HFFc6 (cell line): ENCODE measurements at places on chromosomes 7 and 10. TPM values are rescaled to one million over a fixed set of nuclear protein-coding genes. Genes with fewer than 3 reads are reported as not detected.
A peak's percentile ranks its signal among the peaks of the same experiment; 100 is the strongest.

SGPL1 gene
- 27.2 and 28.1 TPM in 2 replicates for total RNA-seq

DNA sequence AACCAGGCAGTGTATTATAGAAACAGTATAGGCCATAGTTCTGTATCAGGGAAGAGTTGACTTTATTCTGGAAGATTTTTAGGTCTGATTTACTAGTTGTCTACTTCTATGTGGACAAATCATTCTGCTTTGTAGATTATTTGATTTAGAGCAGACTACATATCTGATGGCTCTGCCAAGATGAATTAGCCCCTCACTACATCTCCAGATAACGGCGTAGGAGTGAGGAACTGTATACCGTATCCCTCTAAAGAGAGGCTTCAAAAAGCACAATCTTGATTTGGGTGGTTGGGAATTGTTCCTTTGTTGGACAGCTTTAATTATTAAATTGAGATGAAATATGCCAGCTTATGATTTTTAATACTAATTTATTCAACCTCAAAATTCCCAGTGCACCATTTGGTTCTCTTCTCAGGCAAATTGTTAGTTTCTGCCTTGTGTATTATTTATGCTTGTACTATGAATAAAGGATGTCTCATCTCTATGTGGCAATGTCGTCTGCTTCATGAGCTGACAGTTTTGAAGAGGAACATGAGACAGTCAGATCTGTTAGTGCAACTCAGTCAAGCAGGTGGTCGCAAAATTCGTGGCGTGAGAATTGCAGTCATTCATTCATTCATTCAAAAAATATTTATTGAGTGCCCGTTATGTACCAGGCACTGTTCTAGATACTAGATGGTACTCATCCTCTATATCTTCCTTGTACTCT is 422.8 kb downstream of the EXOC4 start:
- no peak for DNase-seq

DNA sequence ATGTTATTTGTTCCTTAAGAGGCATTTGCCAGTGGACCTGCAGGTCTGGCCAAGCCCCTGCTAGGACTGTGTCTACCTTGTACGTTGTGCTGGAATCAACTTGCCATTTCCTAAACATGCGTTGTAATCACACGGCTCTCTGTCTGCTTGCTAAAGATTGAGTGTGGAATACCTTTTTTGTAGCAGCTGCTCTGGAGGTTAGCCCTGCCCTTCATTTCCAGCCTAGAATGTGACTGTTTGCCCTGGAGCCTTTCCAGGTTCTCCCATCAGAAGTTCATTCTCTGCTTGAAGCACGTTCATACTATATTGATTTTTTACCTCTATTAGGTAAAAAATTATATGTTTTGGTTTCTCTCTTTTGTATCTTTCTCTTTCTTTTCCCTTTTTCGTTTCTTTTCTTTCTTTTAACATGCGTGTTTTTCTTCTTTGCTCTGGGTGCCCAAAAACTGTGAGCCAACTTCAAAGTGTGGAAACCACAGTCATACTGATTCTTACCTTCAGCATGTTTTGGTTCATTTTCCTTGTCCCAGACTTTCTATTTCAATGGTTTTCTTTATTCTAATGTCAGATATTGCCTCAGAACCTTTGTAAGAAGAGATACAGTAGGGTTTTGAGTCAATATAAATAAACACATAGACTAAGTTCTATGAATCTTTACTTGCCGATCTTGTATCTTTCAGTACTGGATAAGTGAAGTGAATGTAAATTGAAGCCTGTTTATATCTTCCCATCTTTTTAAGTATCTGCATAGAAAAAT is 111.9 kb upstream of the RPA3 start:
- no peak for DNase-seq

NHLRC2 gene
- total RNA-seq, result 25.8 to 27.4 TPM (median 26.8 TPM) in 3 replicates

- DNase-seq, result no peak
Measured at GRCh38 chr7:149865437-149865836, 8.3 kb upstream of the ATP6V0E2 start.

GRCh38 chr10:71696628-71697326 is 22.8 kb downstream of the C10orf105 start:
- no peak for DNase-seq

KLHDC10 gene
- total RNA-seq, result 21.0 to 23.1 TPM (median 22.1 TPM) in 3 replicates

GRCh38 chr10:132802048-132802447 is 16.1 kb upstream of the NKX6-2 start:
- no peak for DNase-seq

DNA sequence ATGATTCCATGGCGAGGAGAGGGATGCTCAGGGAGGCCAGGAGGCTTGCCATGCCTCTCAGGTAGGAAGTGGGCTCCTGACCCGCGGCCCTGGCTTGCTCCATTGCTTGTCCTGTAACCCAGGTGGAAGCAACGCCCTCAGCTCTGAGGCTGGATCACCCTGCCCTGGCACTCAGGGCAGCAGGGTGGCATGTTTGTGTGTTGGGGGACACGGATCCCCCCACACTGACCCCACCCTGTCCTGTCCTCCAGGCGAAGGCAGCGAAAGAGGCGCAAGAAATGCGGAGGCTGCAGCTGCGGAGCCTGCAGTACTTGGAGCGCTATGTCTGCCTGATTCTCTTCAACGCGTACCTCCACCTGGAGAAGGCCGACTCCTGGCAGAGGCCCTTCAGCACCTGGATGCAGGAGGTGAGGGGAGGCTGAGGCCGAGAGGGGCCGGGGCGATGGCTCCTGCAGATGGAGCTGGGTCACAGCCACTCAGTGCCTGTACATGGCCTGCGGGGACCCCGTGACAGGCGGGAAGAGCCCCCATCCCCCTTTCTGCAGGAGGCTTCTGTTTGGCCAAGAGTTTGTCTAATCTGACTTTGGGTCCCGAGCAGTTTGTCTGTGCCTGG is 38.3 kb downstream of the PRF1 start:
- DNase-seq, result no peak

DNA sequence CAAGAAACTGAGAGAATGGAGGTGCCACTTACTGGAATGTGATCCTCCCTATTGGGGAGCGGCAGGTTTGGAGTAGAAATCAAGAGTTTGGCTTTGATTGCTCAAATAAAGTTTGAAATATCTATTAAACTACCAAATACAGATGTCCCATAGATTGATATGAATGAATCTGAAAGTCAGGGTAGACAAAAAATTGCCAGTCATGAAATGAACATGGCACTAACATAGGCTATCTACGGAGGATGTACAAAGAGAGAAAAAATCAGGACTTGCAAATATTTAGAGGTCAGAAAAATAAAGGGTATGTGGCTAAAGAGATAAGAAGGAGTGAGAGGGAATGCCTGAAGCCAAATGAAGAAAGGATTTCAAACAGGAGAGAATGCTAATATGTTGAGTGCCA is 119.9 kb downstream of the PCDH15 start:
- no peak for DNase-seq

- no peak for DNase-seq
Measured at GRCh38 chr10:129601737-129602136, 134.7 kb downstream of the MGMT start.

DNA sequence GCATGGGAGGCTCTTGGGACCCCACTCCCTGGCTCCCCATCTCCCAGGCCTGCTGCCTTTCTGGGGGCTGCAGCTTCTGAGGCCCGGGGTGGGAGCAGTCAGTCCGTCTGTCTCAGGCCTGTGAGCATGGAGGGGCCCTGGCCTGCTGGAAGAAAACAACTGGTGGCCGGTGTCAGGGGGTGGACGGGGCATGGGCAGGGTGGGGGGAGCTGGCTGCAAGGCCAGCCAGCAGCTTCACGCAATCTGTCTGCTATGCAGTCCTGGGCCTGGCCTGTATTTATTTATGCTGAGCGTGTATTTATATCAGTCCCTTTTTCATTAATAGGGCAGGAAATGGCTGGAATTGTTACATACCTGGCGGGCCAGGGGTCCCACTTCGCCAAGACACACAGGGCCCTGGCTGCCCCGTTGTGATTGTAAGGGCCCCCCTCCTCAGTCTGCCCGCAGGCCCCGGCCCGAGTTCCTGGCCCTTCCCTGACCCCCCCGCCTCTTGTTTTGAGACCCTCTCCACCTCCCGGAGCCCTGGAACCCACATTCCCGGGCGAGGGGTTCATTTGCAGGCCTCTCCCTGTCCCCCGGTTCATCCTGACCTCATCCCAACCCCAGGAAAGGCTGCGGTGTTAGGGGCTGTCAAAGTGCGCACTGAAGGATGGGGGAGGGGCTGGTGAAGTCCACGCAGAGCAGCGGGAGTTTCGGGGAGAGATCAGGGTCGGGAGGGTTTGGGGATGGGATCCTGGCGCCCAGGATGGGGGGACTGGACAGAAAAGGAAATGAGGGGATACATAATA is 8.2 kb downstream of the TMEM270 start:
- DNase-seq, result no peak

TMEM236 gene
- total RNA-seq, result 0.10 to 0.12 TPM (median 0.10 TPM) in 3 replicates

GRCh38 chr10:126080291-126080825 is 184.0 kb downstream of the FANK1 start:
- DNase-seq, result no peak

CDK14 gene
- total RNA-seq, result 19.9 and 23.5 TPM in 2 replicates

- DNase-seq, result no peak
Measured at GRCh38 chr7:27191161-27191731, 6.2 kb upstream of the HOXA11 start.

DRGX gene
- total RNA-seq, result 0.14 to 0.51 TPM (median 0.35 TPM) in 3 replicates

TSPAN12 gene
- 0.50 and 0.51 TPM in 2 replicates for total RNA-seq

GPNMB gene
- total RNA-seq, result 18.9 to 44.7 TPM (median 19.6 TPM) in 3 replicates

- DNase-seq, result no peak
Measured at GRCh38 chr10:127100983-127101615, 95.3 kb downstream of the INSYN2A start.

GRCh38 chr7:42493436-42494198 is 256.6 kb upstream of the GLI3 start:
- peak; percentile 72 for DNase-seq

DNA sequence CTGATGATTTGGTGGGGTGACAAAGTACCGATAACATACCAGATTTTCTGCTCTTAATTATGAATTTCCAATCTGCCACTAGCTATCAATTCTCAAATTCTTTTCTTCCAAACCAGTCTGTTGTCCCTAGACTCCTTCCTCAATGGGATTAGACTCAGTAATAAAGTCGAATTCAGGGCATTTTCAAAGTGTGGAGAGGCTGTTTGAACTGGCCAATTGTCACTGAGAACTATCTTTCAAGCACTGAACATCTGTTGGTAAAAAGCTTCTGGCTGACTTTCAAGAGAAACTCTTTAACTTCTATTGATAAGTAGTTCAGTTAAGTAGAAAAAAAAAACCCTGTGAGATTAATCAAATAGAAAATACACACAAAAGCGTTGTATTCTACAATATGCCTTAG is 108.9 kb downstream of the SAMD9 start:
- no peak for DNase-seq

GRM8 gene
- total RNA-seq, result not detected in 3 replicates

- no peak for DNase-seq
Measured at GRCh38 chr10:74194999-74195398, 44.0 kb downstream of the ADK start.

DNA sequence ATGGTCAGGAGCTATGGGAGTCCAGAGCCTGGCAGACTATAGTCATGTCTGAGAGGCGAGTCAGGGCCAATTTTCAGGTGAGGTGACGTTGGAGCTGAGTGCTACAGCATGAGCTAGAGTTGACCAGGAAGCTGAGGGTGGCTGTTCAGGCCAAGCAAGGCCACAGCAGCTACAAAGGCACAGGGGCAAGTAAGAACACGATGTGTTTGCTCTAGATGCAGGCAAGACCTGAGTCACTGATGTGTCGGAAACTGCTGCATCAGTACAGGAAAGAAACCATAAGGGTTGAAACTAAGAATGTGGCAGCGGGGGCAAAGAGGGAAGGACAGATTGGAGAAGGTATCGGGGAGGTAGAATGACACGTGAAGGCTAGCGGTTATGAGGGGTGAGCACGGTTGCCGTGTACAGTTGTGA is 11.8 kb upstream of the RRP12 start:
- no peak for DNase-seq

DNA sequence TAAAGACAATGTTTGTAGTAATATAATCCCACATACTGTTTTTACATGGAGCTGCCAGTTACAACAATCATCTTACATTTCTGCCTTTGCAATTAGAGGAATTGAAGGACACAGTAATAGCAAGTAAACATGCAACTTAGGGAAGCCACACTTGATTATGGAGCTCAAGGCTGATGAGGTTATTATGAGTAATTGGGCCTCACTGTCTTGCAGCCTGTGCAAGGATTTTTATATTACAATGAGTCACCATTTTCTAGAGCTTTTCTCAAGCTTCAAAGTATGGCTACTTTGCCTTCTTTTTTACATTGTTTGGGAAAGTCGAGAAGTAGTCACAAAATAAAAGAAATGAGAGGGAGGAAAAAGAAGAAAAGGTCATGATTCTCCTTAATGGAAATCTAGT is 226.4 kb downstream of the KIAA1217 start:
- DNase-seq, result peak; percentile 80

C1QL3 gene
- not detected in 3 replicates for total RNA-seq

SRRM3 gene
- 0.09 to 0.21 TPM in 2 of 3 replicates, not detected in the other for total RNA-seq

DNA sequence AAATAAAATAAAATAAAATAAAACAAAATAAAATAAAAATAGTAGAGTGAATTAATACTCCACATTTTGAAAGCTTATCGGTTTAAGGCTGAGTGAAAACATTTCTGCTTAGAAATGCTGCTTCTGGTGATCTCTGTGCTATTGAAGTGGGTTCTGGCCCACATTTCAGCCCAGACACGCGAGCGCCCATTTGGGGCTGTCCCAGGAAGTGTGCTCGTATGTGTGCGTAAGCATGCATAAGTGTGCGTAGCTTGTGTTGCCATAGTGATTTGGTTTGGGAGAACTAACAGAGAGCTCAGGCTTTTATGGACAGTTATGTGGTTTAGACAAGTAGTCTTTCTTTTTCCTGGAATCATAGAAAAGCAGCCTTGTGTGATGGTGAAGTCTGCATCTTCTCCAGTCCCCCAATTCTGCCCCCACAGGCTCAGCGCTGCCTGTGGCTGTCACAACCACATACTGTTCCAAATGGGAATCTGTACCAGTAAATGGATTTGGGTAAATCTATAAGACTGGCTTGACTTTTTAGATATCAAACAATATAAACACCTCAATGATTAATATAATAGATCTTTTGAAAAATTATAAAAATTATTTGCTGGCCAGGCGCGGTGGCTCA is 29.8 kb upstream of the PURB start:
- no peak for DNase-seq

GRCh38 chr7:85737426-85737825 is 550.6 kb upstream of the SEMA3D start:
- DNase-seq, result no peak

DNA sequence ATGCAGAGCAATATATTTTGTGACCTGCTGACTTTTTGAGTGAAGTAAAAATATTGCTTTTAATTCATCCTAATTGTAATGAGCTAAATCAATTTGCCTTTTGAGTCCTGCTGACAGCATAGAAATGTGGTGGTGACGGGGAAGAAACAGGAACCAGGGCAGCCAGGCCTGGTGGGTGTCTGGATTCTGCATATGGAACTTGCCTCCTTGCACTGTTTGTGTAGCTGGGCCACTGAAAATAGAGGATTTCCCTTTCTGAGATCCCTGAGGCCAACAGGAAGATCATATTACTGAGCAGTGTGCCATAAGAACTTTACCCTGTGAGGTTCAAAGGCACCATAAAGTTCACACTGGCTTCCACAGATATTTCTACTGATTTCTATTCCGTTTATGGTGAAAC is 488.4 kb upstream of the AKR1E2 start:
- no peak for DNase-seq

SH2B2 gene
- 1.8 to 3.2 TPM (median 3.1 TPM) in 3 replicates for total RNA-seq

C10orf62 gene
- not detected in 3 replicates for total RNA-seq

ADCY1 gene
- total RNA-seq, result not detected in 3 replicates

GRCh38 chr10:103793429-103793828 is 61.9 kb downstream of the SH3PXD2A start:
- no peak for DNase-seq

ANKRD30A gene
- total RNA-seq, result not detected in 3 replicates

LDB3 gene
- total RNA-seq, result 0.46 to 1.0 TPM (median 0.66 TPM) in 3 replicates
